ENCODE measurements at places on chromosomes 6 and 20.

DNA sequence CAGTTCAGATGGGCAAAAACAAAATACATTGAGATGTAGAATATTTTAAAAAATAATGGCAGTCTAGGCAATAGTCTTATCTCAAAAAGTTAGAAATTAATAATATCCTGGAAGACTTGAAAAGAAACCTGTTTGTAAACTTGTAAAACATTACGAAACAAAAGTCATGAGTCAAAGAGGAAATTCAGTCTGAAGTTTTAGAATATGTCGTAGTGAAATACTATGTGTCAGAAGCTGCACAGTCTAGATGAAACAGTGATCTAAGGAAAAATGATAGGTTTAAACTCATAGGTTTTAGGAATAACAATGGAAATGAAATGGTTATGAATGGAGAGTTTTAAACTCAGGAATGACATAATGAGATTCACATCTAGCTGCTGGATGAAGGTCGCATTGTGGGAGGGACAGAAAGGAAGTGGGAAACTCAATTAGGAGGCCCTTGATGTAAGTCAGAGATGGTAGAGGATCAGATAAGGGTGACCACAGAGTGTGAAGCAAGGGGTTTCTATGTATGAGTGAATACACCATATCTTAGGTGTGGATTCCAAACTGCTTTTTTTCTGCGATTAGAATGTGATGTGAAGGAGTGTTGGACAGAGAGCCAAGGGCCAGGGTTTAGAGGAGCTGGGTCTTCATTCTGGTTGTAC, 2.8 kb downstream of the SNRPB2 start:
- DNase-seq: no peak

DNA sequence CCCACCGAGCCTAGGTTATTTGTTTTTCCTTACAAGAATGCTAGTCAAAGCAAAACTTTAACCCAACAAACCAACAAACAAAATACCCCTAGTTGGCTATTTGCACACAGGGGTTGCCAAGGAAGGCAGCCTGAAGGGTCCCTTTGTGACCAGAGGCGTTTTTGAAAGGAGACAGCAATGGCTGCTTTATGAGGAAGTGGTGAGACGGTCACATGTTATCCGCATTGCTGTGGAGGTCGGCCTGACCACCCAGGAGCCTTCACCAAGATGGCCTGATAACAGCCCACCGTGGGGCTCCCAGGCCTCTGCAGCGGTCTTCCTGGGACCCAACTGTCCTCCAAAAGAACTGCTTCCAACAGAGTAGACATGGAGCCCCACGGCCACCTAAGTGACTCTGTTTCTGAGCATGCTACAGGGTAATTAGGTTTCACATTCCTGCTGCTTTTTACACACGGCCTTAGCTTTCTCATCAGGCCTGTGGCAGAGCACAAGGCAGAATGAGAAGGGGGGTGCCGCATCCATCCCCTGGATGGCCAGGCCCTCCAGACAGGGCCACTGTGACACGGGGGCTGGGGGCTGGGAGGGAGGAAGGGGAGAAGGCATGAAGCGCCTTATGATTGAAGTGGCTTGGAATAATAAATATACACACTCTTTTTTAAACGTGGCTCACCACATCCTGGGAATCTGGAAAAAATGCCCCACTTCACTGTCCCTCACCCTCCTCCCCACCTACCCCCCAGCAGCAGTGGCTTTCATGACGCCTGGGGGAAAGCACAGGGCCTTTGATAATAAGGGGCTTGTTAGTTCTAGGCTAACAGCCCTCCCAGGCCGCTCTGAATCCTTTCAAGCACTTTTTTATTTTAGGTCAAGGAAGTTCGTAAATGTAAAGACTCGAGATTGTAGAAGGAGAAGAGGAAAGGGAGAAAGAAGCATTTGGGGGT, 86.0 kb downstream of the CLIC5 start:
- DNase-seq: no peak

DNA sequence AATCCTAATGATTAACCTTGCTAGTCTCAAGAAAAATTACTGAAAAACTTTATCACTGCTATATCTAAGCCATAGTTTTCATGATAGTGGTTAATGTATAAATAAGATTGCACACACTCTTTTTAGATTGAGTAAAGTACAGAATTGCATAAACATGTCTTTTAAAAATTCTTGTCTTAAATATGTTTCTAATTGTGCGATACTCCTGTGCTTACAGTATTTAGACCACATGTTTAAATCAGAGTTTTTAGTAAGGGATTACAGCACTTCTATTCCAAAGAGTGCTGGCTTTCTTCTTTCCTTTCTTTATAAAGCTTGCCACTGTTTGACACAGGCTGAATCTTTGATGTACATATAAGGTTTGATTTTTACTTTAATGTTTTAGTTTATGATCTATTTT, 36.8 kb upstream of the RGS17 start:
- no peak for DNase-seq

DNA sequence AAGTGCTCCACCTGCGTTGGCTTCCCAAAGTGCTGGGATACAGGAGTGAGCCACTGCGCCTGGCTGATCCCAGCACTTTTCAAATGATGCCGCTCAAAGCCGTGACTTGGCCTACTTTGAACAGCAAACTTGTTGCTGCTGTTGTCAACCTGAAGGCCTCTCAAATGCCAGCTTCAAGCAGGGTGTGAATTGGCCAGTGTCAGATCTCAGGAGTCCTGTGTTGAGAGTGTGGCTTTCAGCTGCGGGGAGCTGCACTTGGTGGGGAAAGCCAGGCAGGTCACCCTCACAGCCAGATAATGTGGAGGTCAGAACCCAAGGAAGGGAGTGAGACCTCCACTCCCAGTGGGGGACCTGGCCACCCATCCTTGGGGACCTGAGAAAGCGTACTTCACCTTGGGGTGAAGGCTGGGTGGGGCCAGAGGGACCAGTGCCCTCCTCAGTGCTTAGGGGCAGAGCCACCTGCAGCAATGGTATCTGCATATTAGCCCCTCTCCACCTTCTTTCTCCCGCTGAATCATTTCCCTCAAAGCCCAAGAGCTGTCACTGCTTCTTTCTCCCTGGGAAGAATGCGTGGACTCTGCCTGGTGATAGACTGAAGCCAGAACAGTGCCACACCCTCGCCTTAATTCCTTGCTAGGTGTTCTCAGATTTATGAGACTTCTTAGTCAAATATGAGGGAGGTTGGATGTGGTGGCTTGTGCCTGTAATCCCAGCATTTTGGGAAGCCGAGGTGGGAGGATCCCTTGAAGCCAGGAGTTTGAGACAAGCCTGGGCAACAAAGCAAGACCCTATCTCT, 19.1 kb upstream of the PANK2 start:
- no peak for DNase-seq

GRCh38 chr6:100255701-100256100, 209.0 kb downstream of the SIM1 start:
- DNase-seq: no peak

DNA sequence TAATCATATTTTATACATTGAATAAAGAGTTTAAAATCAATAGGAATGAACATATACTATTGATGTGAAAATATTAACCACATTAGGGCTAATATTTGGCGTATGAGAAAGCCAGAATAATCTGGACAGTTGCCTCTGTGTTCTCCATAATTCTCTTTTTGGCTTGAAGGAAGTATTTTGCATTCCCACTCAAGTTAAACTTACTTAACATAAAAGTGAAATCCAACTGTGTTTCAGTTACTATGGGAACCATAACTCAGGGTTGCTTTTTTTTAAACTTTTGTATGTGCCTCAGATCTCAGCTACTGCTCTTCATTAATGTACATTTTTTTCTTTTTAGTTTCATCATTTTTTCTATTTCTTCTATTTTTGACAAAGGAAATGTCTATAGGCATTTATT, 479.8 kb downstream of the NKAIN2 start:
- no peak for DNase-seq

- no peak for DNase-seq
Observed at GRCh38 chr6:2063547-2063946, 181.9 kb downstream of the GMDS start.

- DNase-seq: no peak
Observed at GRCh38 chr6:11606332-11606731, 68.8 kb downstream of the TMEM170B start.

GRCh38 chr6:132414322-132414721, 13.0 kb upstream of the MOXD1 start:
- no peak for DNase-seq

DNA sequence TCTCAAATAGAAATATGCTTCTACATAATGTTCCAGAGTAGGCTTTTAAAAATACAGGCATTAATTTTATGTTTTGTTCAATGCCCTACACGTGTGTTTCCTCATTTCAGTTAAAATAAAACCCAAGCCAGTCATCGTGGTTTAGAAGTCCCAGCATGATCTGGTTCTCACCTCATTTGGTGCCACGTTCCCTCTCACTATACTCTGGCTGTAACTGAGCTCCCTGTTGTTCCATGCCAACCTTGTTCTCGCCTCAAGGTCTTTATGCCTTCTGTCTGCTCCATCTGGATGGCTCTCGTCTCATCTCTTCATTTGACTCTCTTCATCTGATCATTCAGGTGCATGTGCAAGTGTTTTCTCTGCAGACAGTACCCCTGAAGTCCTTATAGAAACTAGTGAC, 32.6 kb downstream of the HDGFL1 start:
- DNase-seq: no peak

- DNase-seq: no peak
Observed at GRCh38 chr6:106922626-106923025, 51.9 kb downstream of the CD24 start.

DNA sequence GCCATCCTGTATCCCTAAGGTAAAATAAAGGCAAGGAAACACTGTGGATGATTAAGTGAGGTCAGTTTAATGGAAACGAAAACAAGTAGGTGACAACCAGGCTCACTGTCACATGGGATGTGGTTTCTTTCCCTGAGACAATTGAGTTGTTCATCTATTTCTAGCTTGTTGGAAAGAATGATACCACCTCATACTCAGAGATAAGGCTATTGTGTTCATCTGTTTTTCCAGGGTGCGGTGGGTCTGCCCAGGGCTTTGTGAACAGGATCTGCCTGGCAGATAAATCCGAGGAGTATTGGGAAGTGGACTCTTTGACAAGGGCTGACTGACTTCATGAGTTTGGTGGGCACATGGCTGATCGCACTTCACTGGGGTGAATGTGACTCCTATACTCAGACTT, 80.8 kb upstream of the TIAM2 start:
- DNase-seq: no peak

DNA sequence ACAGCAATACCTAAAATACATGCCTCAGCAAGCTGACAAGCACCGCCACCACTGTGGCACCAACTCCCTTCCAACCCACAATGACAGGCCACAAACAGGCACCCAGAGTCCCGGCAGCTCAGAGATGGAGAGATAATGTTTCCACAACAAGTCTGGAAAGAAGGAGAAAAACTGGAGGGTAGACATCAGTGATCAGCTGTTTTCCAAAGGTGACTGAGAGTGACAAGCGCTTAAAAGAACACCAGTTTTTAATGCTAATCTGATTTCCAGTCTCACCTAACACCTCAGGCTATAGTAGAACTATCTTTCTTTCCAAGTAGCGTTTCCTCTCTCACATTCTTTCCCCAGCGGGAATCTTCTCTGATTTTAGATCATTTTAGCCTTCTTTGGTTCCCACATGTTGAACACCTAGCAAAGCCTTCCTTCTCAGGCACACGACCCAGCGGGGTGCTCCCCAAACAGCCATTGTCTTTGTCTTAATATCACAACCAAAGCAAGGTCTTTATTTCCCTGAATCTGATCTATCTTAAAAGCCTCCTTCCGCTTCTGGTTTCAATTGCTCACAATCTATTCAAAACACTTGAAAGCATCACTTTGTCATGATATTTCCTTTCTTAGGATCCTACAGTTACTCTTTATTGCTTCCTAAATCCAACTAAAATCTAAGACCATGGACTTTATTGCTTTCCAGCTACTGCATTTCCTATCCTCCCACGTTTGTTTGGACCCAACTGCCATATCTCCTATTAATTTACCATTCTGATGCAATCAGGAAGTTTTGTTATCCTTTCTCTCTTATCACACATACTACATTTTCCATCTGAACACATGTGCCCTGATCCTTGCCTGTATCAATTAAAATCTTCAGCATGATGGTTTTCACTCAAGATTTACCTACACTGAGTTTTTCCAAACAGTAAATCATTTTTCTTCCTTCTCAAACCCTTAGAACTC, 282.7 kb downstream of the ADGB start:
- DNase-seq: no peak

DNA sequence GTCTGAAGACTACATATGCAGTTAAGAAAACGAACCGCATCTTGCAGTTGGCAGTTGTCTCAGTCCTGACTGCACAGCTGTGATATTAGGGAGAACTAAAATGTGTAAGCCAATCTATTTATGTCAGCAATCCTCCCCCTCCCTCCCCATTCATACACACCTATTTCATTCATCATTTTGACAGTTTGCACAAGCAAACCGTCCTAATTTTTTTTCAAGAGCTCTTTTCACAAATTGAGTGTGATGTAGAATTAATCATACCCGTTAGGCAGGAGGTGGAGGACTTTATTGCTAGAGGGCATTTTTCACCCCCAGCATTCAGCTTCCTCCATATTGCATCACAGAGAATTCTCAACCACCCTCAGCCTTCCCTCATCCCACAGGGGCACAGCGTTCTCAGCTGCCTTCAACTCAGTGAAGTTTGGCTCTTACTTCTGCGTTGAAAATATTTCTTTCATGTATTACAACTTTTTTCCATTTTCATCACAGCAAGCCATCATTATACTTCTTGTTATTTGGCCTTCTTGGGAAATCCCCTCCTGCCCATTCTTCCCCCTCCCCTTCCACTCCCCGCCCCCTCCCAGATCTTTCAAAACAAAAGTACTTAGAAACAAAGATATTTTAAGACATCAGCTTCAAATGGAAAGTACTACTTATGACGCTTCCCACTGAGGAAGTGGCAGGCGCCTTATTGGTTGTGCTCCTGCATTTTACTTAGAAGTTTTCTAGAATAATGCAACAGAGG, 37.5 kb downstream of the NOX3 start:
- DNase-seq: peak; percentile 38

DNA sequence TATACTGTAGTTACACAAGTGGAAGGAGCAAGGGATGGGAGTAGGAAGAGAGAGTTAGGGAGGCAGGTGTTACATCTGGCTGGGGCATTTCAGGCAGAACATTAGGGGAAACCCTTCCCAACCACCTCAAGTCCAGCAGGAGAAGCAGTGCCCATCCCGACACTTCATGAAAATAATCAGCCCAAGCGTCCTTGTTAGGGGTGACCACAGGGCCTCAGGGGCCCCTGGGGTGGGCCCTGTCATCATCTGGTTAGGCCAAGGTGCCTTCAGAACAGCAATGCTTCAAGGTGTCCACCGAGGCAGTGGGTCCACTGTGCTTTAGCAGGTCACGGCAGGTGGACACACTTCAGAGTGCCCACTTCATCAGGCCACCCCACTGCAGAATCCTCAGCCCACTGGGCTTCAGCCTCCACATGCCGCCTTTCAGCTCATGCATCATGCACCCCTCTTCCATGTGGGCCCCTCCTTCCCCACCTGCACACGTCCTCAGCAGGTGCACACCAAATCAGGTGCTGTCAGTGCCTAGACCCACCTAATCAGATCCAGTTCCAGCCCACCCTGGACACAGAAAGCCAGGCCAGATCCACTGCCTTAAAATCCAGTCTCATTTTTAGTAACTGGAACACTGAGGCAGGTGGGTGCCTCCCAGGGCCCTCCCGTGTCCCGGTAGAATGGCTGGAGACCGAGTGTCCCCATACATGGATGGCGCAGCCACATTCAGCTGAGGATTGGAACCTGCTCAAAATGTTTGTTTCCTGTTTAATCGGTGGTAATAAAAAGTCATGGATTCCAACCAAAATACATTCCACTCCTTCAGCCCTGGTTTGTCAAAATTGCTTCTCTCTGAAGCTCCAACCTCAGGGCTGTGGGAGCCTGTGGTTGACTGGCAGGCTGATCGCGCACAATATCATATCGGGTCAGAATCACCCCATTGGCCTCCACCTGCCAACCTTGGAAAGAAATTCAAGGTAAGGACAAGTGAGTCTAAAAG, 99.5 kb downstream of the ANKRD60 start:
- DNase-seq: no peak

All from activated CD4-positive, CD25-positive, alpha-beta regulatory T cell (primary cell).